ENCODE measurements at places on chromosomes 2 and 18.

- DNase-seq, result no peak
Measured at GRCh38 chr2:69594341-69594740, 49.2 kb downstream of the AAK1 start.

DNA sequence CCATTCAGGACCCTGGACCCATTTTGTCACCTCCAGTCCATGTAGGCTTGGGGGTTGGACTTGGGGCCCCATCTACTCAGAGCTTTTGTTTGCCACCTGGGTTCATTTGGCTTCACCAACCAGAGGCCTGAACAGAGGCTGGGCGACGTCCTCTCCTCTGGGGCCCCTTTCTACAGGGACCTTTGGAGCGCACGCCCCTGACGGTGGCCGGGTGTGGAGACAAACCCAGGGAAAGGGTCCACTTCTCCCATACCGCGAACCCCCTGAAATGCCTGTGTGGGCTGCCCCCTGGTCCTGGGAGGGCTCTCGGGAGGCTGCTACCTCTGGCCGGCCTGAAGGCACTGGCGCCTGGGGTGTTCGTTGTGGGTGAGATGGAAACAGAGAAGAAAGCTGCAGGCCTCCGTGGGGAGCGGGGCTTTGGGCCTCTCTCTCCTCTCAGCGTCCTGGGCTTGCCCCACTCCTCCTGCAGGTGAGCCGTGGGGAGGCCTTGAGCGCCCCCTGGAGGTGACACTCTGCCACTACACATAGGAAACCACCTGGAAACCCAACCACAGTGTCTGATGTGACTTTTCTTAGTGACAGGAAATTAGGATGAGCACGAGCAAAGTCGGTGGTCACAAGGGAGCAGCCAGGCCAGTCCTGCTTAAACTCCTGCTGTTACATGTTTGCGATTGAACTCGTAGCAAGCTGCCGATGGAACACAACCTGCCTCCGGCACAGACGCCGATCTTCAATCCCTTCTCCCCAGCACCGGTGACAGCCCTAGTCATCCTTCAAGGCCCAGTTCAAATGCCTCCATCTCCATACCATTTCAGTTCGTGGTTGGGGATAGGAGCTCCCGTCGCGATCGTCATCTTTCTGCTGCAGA lies 12.0 kb upstream of the NTSR2 start:
- DNase-seq, result peak; percentile 73

DNA sequence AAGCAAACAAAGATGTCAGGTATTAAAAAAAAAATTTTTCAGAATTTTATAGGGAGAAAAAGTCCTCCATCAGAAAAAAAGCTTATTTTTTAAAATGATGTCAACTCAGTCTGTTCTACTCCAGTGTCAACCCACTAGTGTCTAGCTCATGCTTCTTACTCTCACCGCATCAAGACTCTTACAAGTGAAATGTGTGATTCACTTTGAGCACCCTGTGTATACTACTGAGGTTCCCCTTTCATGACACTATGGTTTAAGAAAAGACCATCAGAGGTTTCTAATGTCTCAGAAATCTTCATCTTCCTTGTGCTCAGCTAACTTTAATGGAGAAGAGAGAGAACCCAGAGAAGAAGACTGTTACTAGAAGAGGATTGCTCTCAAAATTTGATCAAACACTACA lies 43.4 kb downstream of the FEZ2 start:
- no peak for DNase-seq

GRCh38 chr2:164840930-164841718 lies 499 bp downstream of the COBLL1 start:
- peak; percentile 58 for DNase-seq

- no peak for DNase-seq
Measured at GRCh38 chr18:9140381-9140780, 3.8 kb downstream of the ANKRD12 start.

DNA sequence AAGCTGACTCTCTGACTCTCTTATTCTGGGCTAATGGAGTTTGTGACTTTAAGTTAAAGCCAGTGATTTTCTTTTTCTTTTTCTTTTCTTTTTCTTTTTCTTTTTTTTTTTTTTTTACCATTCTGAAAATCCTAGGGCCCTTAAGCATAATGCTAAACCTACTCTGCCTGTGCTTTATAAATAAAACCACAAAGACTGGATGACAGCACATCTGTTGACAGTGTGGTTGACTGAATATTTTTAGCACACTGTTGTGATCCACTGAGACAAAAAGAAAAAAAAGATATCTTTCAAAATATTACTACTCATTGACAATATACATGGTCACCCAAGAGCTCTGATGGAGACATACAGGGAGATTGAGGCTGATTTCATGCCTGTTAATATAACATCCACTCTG lies 121.6 kb downstream of the SNTG2 start:
- DNase-seq, result no peak

GRCh38 chr18:35050705-35051195 lies 9.5 kb downstream of the MAPRE2 start:
- DNase-seq, result no peak

DNA sequence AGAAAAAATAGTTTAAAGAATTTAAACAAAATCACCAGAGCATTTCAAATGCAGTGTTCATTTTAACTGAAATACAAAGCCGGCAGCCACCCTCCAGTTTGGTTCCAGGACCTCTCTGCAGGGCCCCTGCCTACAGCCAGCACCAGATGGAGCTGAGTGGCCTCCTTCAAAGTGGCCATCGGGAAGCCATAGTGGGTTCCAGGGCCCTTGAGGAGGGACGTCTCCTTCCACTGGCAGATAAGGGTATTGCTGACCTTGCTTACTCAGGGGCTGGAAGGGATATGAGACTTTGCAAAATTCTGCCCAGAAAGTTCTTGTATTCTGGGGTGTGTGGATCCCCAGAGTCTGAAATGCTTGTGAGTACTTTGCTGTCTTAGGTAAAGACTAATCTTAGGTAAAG lies 205.2 kb upstream of the APCDD1 start:
- no peak for DNase-seq

DNA sequence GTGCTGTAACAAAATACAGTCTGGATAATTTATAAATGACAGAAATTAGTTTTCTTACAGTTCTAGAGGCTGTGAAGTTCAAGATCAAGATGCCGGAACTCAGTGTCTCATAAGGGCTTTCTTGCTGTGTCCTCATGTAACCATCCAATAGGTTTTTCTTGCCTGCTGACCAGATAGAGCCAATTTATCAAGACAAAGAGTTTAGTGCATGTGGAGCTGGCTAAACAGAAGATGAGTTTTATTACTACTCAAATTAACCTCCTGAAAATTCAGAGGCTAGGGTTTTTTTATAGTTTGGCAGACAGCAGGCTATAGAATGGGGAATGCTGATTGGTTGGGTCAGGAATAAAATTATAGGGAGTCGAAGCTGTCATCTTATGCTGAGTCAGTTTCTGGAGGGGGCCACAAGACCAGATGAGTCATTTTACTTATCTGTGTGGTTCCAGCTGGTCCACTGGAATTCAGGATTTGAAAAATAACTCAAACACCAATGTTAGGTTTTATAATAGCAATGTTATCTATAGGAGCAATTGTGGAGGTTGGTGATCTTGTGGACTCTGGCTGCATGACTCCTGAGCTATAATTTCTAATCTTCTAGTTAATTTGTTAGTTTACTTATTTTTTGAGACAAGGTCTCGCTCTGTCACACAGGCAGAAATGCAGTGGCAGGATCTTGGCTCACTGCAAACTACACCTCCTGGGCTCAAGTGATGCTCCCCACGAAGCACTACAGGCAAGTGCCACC lies 3.2 kb upstream of the PDK1 start:
- no peak for DNase-seq

DNA sequence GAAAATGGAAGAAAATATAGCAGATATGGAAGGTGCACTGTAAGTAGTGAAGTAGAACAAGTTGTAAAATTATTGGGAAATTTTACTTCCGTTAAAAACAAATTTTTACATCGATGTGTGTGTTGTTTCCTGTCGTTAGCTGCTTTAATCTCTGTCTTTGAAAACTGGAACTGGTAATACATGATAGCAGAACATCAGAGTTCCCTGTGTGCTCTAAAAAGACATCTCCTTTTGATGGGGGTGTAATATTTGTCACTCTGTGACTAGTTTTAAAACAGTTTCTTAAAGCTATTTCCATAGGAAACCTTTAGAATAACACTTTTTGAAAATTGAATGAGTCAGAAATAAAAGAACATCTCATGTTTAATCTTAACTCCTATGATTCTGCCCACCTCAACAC lies 43.5 kb downstream of the COX7A2L start:
- DNase-seq, result no peak

GRCh38 chr2:74096052-74096451 lies 51.7 kb downstream of the BOLA3 start:
- no peak for DNase-seq

- DNase-seq, result no peak
Measured at GRCh38 chr2:14297340-14297739, 335.2 kb upstream of the LRATD1 start.

DNA sequence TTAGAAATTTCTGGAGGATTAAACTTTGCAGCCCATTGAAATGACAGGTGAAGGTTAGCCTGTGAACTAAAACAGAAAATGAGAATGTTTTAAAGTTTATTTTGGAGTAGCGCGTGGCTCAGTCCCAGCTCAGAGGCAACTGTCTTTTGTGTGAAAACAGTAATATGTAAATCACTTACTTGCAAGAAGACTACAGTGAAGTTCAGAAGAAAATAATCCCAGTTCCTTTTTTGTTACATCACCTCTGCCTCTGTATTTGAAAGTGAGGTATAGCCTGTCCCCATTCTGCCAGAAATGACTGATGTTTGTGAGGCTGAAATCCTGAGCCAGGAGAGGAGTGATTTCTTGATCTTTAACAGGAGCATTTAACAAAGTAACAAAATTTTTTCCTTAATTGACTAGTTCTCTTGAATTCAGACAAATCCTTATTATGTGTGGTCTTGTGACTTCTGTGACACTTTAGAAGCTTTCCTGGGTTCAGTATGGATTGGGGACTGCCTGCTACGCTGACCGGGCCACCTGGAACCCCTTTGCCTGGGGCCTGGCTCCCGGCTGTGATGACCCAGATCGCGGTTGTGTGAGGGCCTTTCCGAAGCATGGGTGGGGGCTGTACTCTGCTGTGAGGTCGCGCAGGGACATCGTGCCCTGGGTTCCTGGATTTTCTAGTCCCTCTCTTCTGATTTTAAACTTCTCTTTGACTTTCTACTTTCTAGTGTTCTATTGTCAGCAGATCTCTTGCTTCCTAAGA lies 24.3 kb downstream of the TRAPPC12 start:
- DNase-seq, result no peak

GRCh38 chr2:164447660-164448059 lies 173.6 kb downstream of the GRB14 start:
- DNase-seq, result no peak

- no peak for DNase-seq
Measured at GRCh38 chr18:13450289-13451212, 232.0 kb downstream of the LDLRAD4 start.

DNA sequence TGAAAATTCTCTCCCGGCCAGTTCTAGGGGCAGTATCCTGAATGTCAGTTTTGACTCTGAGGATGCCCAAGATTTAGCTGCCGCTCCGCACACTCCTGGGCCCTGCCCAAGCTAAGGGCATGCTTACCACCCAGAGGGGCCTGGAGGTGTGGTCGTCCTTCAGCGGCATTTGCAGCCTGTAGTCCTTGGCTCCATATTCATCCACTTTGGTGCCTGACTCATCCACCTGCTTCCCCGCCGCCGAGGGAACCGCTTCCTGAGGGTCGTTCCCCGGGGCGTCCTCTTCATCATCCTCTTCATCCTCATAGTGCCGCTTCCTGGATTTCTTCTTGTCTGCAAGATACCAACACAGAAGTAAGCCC lies 577 bp downstream of the ERCC3 start:
- DNase-seq, result no peak

DNA sequence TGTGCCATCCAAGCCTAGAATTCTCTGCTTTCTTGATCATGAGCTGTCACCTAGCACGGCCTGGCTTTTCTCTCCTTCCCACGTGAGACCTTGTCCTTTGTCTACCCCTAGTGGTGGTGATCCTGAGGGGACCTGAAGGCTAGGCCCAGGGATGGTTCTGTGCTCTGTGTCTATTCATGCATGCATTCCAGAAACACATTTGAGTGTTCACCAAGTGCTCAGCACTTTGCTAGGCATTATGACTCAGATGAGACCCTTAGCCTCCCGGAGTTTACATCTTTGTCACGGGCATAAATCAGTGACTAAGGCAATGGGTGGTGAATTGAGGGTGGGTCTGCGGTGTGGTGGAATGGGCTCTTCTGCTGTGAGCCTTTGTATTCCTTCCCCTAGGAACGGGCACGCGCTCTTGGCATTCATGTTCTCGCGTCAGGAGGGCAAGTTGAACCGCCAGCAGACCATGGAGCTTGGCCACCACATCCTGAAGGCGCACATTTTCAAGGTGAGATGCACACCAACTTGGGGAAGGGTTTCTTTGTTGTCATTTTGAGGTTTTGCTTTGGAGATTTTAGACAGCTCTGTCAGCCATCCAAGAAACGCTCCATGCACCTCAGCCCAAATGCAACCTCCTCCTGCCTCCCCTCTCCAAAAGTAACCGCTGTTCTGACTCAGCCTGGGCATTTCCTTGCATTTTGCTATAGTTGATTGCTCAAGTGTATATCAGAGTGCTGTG lies 100.9 kb downstream of the WDSUB1 start:
- no peak for DNase-seq

- DNase-seq, result peak; percentile 6
Measured at GRCh38 chr2:159968279-159968900, 94.0 kb downstream of the PLA2R1 start.

Measured in NCI-H2107 (cell line).